Activated CD4-positive, alpha-beta memory T cell treated with anti-CD3 and anti-CD28 coated beads for 36 hours (primary cell): ENCODE measurements at places on chromosomes 3 and 15. TPM values are rescaled to one million over a fixed set of nuclear protein-coding genes. Genes with fewer than 3 reads are reported as not detected.

GRCh38 chr15:63943829-63944680 is 102.2 kb downstream of the DAPK2 start:
- no peak for DNase-seq

NMNAT3 gene
- total RNA-seq, result 2.3 TPM

FANCI gene
- total RNA-seq, result 213 TPM

- no peak for DNase-seq
Observed at GRCh38 chr3:102129760-102130608, 280.7 kb downstream of the NFKBIZ start.

- peak; percentile 46 for DNase-seq
Observed at GRCh38 chr3:111617912-111618601, 22.9 kb upstream of the ZBED2 start.

CPN2 gene
- total RNA-seq, result not detected

GRCh38 chr3:129623447-129624118 is 17.1 kb upstream of the PLXND1 start:
- DNase-seq, result no peak

GRCh38 chr3:26171006-26171405 is 381.1 kb downstream of the OXSM start:
- DNase-seq, result no peak

- no peak for DNase-seq
Observed at GRCh38 chr3:184480831-184481230, 80.8 kb upstream of the EPHB3 start.

DNA sequence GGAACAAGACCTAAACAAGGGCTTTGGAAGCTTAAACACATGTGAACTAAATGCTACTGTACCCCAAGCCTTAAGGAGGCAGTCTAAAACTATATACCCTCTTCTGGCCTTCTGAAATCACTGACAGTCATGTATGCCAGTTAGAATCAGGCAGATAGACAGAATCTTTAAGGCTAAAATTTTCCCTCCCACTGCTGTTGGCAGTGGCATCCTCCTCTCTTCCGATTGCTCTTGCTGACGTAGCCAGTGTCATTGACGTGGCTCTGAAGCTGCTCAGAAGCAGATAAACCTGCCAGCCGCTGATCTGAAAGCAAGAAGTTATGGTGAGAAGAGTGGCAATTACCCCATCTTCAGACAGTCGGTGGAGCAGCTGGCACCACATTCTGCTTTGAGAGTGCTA is 3.3 kb downstream of the RYR3 start:
- no peak for DNase-seq

- DNase-seq, result no peak
Observed at GRCh38 chr3:194078045-194078821, 57.7 kb upstream of the HES1 start.

DNA sequence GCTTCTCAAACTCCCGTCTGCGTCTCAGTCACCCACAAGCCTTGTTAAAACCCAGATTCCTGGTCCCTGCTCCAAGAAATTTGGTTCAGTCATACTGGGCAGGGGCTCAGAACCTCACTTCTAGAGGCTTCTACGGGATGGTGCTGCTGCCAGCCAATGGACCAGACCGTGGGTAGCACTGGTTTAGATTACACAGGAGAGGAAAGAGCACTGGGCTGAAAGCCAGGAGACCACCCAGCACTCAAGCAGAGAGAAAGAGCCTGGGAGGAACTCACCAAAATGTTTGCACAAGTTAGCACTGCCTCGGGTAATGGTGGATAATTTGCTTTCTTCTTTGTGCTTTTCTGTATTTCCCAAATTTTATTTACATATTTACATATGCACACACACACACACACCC is 46.9 kb upstream of the MUC13 start:
- DNase-seq, result no peak

DNA sequence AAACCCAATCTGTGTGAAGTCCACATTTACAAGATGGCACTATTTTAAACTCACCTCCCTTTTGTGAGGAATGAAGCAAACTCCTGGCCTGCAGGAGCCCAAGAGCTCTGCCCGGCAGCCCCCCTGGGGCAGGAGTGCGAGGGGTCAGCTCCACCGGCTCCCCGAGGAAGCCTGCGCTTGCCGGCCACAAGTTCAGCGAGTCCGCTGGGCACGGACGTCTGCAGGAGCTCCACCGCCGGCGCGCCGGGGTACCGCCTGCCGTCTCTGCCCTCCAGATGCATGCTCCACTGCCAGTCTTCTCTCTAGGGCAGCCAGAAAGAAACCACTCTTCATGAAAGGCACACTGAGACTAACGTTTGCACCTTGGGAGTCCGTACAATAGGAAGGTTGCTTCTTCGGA is 17.5 kb downstream of the OCA2 start:
- DNase-seq, result no peak

DNA sequence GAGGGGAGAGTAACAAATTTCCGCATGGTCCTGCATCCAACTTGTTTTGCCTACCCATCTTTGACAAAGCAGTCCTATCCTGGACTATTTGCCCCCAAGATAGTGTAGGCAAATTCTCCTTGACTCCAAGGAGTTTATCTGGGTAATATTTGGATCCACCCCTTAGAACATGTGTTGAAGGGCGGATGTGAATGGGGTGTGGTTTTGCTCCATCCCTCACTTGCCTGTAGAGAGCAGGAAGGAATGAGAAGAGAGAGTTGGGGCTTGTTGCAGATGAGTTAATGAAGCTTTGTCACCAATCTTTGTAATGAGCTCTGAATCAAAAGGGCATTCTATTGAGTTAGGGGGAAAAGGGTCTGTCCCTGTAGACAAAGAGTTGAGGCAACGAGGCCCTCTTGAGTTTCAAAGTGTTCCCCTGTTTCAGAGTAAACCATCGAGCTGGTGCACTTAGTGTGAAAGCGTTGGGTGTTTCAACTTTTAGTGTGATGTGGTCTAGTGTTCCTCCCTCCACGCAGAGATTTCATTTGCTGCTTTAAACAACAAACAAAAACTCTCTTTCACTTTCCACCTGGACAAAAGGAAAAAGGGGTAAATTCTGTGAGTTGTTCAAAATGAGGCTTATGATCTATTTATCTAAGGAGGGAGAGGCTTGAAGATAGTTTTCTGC is 42.2 kb upstream of the PPARG start:
- DNase-seq, result no peak

DNA sequence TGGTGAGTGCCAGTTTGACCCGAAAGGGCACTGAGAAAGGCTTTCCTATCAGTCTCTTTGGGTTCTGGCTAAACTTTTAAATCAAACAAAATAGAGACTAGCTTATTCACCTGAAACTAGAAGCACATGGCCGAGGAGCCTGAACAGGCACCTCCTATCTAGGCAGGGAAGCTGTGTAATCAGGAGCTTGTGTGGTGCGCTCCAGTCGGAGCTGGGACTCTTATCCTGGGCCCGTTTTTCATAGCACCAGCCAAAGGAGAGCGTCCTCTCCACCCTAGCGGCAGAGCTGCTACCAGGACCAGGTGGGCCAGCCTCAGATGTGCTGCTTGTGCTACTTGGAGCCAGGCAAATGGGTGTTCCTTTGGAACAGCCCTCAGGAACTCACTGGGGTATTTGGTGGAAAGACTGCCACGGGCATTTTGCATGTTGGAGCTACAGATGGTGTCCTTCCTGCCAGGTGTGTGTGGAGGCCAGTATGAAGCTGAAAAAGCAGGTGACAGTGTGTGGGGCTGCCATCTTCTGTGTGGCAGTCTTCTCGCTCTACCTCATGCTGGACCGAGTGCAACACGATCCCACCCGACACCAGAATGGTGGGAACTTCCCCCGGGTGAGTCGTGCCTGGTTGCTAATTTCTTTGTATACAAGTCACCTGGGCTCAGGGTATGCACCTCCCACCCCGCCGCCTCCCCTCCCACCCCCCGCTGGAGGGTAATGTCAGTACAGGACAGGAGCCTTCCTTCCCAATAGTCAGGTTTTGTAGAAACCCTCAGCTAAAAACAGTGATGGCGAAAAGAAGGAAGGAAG is 833 bp downstream of the MAN2A2 start:
- DNase-seq, result peak; percentile 28
